ENCODE measurements at places on chromosomes 1 and 21.
A peak's percentile ranks its signal among the peaks of the same experiment; 100 is the strongest.

DNA sequence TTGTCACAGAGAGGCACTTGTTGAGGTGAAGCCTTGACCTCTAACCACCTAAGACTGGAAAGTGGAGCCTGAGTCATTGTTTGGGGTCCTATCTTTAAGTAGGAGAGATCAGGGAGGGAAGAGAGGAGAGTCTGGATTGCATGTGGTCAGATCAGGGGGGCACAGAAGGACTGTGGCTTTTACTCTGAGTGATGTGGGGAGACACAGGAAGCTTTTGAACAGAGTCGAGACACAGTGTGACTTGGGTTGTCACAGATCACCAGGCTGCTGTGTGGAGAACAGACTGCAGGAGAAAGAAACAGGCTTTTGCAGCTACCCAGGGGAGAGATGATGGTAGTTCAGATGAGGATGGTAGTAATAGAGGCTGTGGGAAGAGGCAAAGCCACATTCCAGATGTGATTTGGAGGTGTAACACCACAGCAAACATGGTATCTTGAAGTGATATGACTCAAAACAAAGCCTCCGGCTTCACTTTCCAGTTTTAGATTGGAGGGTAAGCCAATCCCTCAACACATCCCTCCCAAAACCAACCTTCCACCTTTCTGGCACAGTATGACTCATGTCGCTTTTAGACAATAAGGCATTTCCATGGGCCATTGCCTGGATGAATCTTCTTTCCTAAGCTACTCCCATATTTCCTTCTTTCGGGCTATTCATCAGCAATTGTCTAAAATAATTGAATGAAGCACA is 125.8 kb upstream of the SLC44A3 start:
- DNase-seq = no peak

- DNase-seq = peak; percentile 22
These were observed 1.4 kb upstream of the RBM15 start for GRCh38 chr1:110337704-110338308.

DNA sequence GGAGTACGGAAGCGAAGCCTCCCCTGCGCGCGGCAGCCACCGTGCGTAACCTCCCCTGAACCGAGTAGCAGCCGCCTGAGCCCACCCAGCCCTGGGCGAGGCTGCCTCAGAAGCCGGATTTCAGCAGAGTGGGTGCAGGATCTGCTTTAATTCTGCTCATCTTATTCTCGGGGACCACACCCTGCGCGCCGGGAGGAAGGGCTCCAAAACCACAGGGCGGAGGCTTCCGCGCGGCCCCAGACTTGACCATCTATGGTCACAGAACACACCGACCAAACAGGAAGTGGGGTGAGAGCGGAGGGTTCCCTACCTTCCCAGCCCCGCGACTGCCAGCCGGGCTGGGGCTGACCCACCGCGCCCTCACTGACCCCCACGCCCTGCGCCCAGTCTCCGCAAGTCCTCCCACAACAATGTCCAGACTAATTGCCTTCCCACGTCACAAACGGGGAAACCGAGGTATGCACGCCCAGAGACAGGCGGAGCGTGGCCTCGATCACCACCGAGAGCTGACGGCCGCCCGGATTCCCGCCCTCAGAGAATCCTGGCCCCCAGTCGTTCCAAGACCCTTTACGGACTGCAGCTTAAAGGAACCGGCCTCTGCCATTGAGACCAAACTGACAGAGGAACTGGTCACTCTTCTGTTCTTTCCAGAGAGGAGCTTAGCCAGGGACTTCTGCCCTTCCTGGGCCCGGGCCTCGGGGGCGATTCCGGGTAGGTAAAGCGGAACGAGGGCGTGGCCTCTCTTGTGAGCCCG is 595 bp upstream of the CAP1 start:
- DNase-seq = no peak

- no peak for DNase-seq
These were observed 435.9 kb downstream of the KIF26B start for GRCh38 chr1:245590726-245591125.

DNA sequence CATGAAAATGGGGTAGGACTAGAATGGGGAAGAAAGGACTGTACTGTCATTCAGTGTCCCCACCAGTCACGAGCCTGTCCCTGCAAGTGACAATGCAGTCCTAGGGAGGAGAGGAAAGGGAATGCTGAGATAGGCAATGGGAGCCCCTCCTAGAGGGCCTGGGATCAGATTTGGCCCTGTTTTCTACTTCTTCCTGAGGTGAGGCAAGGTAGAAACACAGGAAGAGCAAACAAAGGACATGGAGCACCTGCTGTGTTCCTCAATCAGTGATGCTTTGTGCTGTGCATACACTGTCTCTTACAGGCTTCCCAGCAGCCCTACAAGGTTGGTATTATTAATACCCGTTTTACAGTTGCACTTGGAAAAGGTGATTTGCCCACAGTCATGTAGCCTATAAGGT is 6.1 kb downstream of the FABP3 start:
- no peak for DNase-seq

GRCh38 chr1:166924823-166925541 is 48.9 kb upstream of the TADA1 start:
- DNase-seq = no peak

GRCh38 chr21:46227811-46228344 is 696 bp downstream of the LSS start:
- DNase-seq = no peak

GRCh38 chr1:235783148-235783776 is 83.4 kb downstream of the LYST start:
- no peak for DNase-seq

- no peak for DNase-seq
These were observed 933 bp downstream of the C1orf35 start for GRCh38 chr1:228101994-228102790.

- no peak for DNase-seq
These were observed 182.7 kb upstream of the PTBP2 start for GRCh38 chr1:96538883-96539282.

GRCh38 chr1:51168266-51168845 is 66.3 kb downstream of the C1orf185 start:
- no peak for DNase-seq

GRCh38 chr1:25641931-25642573 is 25.5 kb downstream of the MAN1C1 start:
- no peak for DNase-seq

DNA sequence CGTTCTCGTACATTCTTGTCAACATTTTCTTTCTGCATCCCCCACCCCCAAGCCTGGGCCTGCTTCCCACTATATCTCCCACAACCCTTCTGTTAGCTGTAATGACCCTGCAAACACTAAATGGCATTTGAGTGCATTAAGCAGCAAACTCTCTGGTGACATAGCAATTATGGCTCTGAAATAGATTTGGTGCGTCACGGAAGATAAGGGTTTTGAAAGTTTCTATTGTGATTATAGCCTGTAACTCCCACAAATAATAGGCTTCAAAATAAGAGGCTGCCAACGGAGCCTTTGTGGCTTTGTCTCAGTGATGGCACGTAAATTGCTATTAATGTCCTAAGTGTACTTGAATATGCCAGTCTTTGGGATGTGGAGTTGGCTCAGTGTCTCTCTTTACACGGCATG is 277.6 kb downstream of the PBX1 start:
- DNase-seq = no peak

- no peak for DNase-seq
These were observed 18.4 kb upstream of the SIPA1L2 start for GRCh38 chr1:232648316-232648715.

GRCh38 chr1:116765962-116766361 is 11.7 kb downstream of the CD2 start:
- DNase-seq = no peak

DNA sequence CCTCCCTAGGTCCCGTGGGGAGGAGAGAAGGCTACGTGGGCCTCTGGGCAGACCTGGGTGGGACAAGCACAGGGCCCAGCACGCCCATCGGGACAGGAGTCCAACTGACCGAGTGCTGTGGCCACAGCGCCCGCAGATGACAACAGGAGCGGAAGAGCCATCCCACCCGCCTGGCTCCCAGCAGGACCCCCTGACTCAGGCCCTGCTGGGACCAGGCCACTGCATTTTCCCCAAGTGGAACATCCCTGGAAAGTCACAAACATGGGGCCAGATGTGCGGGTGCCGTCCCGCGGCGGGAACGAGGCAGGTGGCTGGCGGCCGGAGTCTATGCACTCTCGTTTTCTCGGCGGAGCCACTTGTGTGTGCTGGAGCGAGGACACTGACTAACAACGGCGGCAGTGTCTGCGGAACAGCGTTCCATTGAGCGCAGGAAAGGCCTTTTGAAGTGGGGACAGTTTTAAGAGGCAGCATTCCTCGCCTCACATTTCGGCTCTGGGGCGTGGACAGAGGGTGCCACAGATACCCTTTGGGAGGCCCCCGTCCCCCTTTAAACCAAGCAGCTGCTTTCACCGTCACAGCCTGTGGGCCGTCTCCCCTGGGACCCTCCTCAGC is 93.7 kb upstream of the ARHGEF16 start:
- DNase-seq = no peak

DNA sequence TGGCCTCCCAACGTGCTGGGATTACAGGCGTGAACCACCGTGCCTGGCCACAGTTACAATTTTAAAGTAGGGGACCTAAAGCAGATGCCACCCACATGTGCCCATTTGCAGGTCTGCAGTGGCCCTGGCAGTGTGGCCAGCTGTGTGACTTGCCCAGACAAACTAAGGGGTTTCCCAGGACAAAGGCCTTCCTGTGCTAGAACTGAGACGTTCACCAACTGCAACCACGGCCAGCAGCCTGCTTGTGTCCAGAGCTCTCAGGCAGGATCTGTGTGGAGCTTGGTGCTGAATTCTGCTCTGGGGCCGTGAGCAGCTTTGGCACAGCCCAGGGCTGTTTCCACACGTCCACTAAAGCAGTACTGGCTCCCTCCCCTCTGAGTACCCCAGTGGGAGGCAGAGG is 10.6 kb upstream of the PTTG1IP start:
- no peak for DNase-seq

GRCh38 chr1:36337830-36338229 is 14.4 kb upstream of the EVA1B start:
- DNase-seq = no peak

GRCh38 chr1:246795906-246796694 is 71.9 kb downstream of the SCCPDH start:
- DNase-seq = no peak

GRCh38 chr1:9811239-9811966 is 12.4 kb downstream of the CLSTN1 start:
- DNase-seq = no peak

- DNase-seq = no peak
These were observed 97.7 kb upstream of the SLC25A33 start for GRCh38 chr1:9441451-9442133.
